ENCODE measurements at places on chromosomes 2 and 18.
A peak's percentile ranks its signal among the peaks of the same experiment; 100 is the strongest.

GRCh38 chr2:105570757-105571156 is 171.9 kb upstream of the FHL2 start:
- peaks cover 31% of the 10 kb centered on the region for H3K4me1 ChIP-seq
- H3K36me3 ChIP-seq = no peaks in the 10 kb centered on the region
- H3K4me3 ChIP-seq = no peak overlapping the region
- no peak overlapping the region for H3K27ac ChIP-seq

- H3K4me3 ChIP-seq = no peak overlapping the region
- no peaks in the 10 kb centered on the region for H3K27me3 ChIP-seq
- no peaks in the 10 kb centered on the region for H3K36me3 ChIP-seq
- no peaks in the 10 kb centered on the region for H3K4me1 ChIP-seq
Measured at GRCh38 chr2:161102770-161103450, 57.3 kb upstream of the TANK start.

DNA sequence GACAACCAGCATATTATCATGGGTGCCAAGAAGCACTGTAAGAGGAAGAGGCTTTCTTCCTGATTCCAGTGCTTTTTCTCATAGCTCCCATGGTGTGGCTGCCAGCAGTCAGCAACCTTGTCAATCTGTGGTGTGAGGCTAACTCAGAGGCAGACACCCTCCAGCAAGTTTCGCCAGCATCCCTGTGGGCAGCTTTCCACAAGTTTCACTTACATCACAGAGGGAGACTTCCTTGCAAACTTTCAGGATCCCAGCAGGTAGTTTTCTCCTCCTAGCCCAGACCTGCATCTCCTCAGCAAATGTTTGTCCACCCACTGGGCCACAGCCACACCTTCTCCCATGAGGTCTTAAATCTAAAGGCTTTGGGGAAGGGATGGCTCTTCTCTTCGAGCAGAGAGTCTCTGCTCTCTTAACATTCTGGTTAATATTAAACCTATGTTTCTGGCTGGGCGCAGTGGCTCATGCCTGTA is 9.1 kb downstream of the DNAH7 start:
- no peak for DNase-seq
- H3K4me1 ChIP-seq = no peaks in the 10 kb centered on the region
- no peaks in the 10 kb centered on the region for H3K27me3 ChIP-seq
- no peak overlapping the region for H3K27ac ChIP-seq
- no peaks in the 10 kb centered on the region for H3K36me3 ChIP-seq
- no peak overlapping the region for H3K4me3 ChIP-seq

GRCh38 chr2:152405206-152406118 is 70.5 kb downstream of the FMNL2 start:
- no peak overlapping the region for H3K27ac ChIP-seq
- no peaks in the 10 kb centered on the region for H3K36me3 ChIP-seq
- no peak overlapping the region for H3K4me3 ChIP-seq
- H3K27me3 ChIP-seq = peaks cover 4% of the 10 kb centered on the region
- DNase-seq = no peak
- H3K4me1 ChIP-seq = peaks cover 16% of the 10 kb centered on the region

DNA sequence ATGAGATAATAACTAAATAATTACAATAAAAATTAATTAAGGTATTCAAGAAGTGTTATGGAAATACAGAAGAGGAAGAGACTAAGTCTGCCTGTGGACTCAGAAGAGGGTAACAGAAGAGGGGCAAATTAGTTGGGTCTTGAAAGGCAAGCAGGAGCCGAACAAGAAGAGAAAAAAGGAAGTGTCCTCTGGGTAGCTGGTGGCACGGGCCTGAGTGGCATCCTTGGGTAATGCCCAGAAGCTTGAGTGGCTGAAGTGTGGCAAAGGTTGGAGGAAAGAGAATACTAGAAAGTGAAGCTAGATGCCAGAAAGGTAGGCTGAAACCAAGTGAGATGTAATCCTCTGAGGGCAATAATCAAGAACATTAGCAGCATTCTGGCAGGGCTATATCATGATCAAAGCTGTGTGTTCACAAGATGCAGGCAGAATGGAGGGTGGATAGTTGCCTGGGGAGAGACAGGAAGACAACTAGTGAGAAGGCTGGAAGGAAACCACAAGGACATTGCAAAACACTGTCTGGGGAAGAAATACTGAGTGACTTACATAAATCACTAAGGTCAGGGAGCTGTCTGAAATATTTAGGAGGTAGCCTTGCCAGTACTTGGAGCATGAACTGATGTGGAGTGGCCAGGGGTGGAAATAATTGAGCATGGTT is 16.2 kb downstream of the DOCK10 start:
- peak overlapping the region; percentile 51 for H3K4me3 ChIP-seq
- H3K36me3 ChIP-seq = no peaks in the 10 kb centered on the region
- H3K4me1 ChIP-seq = peaks cover 85% of the 10 kb centered on the region
- peak overlapping the region; percentile 80 for H3K27ac ChIP-seq
- H3K27me3 ChIP-seq = no peaks in the 10 kb centered on the region
- DNase-seq = no peak
